ENCODE measurements at places on chromosomes 16 and 17.

DNA sequence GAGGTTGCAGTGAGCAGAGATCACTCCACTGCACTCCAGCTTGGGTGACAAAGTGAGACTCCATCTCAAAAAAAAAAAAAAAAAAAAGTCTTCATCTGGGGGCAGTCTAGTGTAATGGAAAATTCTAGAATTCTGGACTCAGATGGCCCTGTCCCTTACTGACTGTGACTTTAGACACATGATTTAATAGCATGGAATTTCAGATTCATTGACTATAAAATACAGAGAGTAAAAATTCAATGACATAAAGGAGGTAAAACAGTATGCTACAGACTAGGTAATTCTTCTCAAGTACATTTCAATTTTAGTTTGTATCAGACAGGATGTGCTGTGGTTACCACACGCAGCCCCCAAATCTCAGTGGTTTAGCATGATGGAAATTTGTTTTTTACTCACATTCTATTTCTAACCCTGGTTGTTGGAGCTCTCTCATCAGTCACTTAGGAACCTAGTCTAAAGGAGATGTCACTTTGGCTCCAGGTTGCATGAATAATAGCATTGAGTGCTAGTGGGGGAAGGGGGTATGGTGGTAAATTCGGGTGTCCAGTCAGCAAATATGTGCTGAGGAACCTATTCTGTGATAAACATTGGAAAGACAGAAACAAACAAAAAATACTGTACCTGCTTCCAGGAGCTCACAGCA lies 444.0 kb downstream of the XYLT1 start:
- peaks cover 2% of the 10 kb centered on the region for H3K36me3 ChIP-seq
- no peaks in the 10 kb centered on the region for H3K27me3 ChIP-seq
- DNase-seq, result no peak
- no peak overlapping the region for H3K4me3 ChIP-seq
- peaks cover 20% of the 10 kb centered on the region for H3K4me1 ChIP-seq

DNA sequence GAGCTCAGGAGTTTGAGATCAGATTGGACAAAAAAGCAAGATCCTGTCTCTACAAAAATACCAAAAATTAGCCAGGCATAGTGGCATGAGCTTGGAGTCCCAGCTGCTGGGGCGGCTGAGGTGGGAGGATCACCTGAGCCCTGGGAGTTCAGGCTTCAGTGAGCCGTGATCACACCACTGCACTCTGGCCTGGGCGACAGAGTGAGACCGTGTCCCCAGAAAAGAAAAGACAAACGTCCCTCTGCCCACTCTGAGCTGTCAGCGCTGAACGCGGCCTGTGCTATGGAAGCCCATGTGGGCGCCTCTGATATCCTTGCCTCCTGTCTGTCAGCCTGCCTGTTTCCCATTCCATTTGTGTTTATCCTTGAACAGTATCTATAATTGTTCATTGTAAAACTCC lies 50.7 kb downstream of the FOXK2 start:
- no peak for DNase-seq
- H3K4me1 ChIP-seq, result peaks cover 2% of the 10 kb centered on the region
- no peak overlapping the region for H3K27ac ChIP-seq
- H3K27me3 ChIP-seq, result no peaks in the 10 kb centered on the region
- H3K4me3 ChIP-seq, result no peak overlapping the region
- peaks cover 3% of the 10 kb centered on the region for H3K36me3 ChIP-seq

DNA sequence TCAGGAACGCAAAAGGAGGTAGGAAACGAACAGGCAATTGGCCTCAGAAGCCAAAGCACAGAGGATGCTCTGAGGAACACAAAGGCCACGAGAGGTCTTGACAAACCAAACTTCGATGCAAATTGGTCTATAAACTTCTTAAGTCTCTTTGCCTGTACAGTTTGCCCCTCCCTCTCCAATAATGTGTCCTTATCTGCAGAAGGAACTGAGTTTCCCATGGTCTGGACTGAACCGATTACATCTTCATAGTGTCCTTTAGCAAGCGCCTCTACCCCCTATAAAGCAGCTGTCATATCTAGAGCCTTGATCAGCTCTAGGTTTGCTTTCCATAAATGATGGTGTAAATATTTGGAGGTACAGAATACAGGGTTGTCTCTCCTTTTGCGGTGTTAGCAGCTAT lies 3.1 kb upstream of the CDRT4 start:
- no peaks in the 10 kb centered on the region for H3K27me3 ChIP-seq
- H3K27ac ChIP-seq, result no peak overlapping the region
- H3K4me3 ChIP-seq, result no peak overlapping the region

- H3K4me3 ChIP-seq, result peak overlapping the region; percentile 60
- H3K4me1 ChIP-seq, result no peaks in the 10 kb centered on the region
- DNase-seq, result no peak
- H3K27me3 ChIP-seq, result no peaks in the 10 kb centered on the region
- no peak overlapping the region for H3K27ac ChIP-seq
Measured at GRCh38 chr17:27310565-27311110, 16.7 kb downstream of the WSB1 start.

DNA sequence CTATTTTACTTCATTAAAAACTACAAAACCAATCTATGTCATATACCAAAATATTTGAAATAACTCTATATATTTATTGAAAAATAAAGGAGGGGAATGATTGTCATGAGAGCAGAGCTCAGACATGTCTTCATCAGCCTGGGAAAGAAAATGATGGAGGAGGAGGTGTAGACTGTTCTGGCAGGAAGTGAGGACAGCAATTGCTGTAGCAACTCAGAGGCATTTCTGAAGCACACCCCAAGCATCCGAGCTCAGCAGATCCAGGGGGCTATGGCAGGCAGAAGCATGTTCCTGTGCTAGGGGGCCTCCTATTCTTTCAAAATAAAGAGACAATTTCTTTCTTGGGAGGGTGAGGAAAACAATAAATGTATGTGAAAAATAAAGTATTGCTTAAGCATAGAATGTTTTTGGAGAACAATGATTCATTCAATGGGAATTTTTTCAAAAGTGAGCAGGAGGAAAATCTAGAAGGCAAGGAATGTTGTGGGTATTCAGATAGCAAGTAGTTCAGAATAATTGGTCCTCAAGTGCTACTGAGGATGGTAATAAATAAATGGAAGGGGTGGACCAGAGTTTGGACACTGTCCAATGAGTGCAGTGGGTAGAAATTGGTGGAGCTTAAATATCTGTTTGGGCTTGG lies 383.4 kb downstream of the CDH11 start:
- no peak overlapping the region for H3K4me3 ChIP-seq
- no peaks in the 10 kb centered on the region for H3K36me3 ChIP-seq
- no peaks in the 10 kb centered on the region for H3K4me1 ChIP-seq
- no peak overlapping the region for H3K27ac ChIP-seq
- no peak for DNase-seq

Measured in T-helper 17 cell (primary cell).